ENCODE measurements at places on chromosomes 6 and 20.

DNA sequence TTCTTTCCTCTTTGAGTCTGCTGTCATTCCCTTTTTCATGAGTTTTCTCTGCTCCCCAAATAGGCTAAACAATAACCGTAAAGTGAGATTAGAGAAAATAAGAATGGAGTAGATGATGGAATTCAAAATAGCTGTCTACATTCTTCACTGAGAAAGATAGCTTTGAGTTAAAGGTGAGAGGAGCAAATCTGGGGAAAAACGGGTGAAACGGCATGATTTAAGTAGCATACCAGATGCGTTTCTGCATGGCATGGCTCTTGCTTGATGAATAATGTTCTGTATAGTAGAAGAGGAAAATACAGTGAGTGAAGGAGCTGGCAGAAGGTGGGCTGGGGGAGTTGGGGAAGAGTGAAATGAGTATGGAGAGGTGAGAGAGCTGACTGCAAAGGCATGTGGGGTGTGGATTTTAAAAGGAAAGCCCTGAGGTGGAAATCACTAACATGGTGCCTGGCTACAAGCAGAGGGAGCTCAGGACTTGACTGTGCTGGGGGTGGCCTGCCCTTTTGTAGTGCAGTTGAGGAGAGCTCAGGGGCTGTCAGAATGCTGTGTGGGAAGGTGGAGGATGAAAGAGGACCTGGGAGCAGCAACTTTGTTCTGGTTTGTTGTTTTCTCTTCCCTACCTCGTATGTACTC, 8.8 kb downstream of the BICRAL start:
- DNase-seq: no peak

DNA sequence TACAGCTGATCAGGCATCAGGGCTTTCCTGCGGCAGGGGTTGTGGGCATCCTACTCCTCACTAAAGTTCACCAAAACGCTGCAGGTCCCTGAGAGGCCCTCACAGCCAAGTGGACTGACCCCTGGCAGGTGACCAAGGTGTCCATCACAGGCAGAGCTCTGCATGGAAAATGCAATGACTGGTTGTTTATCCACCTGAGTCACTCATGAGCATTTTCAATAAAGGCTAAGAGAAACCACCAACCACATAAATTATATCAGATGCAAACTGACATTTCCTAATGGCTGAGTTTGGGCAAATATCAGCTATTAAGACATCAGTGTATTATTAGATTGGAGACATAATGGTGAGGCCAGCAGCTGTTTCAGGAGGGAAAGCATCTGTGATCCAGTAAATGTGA, 152.7 kb upstream of the SYNDIG1 start:
- no peak for DNase-seq

- no peak for DNase-seq
Observed at GRCh38 chr6:161882196-161882765, 608.4 kb upstream of the AGPAT4 start.

GRCh38 chr6:145044641-145045246, 690.6 kb downstream of the EPM2A start:
- DNase-seq: no peak

GRCh38 chr20:63846128-63846771, 15.0 kb upstream of the ABHD16B start:
- no peak for DNase-seq

DNA sequence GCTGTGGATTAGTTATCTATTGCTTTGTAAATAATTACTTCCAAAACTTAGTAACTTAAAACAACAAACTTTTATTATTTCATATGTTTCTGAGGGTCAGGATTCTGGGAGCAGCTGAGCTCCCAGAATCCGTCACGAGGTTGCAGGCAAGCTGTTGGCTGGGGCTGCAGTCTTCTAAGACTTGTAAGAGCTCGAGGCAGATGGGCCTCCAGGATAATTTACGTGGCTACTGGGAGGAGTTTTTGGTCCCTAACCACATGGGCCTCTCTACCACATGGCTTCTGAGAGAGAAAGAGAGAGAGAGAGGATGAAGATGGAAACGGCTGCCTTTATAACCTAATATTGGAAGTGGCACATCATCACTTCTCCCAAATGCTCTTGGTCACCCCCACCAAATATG, 64.9 kb upstream of the SULF2 start:
- no peak for DNase-seq

DNA sequence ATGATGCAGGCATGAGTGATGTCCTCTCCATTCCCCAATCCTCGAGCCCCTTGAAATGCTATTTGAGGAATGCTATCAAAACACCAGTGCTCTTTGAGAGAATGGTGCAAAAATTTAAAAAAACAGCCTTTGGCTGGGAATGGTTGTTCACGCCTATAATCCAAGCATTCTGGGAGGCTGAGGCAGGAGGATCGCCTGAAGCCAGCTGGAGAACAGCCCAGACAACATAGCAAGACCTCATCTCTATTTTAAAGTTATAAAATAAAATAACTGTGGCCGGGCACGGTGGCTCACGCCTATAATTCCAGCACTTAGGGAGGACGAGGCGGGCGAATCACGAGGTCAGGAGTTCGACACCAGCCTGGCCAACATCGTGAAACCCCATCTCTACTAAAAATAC, 4.2 kb upstream of the VARS1 start:
- DNase-seq: no peak

DNA sequence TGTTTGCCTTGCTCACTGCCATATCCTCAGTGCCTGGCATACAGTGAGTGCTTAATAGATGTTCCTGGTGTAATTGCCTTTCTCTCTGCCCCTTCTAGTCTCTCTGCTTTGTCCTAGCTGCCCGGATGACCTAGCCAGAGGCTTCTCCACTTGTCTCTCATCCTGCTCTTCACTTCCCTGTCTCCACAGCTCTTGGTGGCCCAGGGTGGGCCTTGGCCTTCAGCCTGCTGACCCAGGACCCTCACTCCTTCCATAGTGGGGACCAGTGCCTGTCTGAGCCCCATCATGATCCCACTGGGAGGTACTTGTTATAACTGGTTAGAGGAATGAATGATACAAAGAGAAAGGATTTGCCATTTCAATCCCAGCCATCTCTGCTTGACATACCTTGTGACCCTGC, 49.2 kb upstream of the BLCAP start:
- DNase-seq: no peak

- DNase-seq: no peak
Observed at GRCh38 chr6:51526049-51526448, 561.4 kb downstream of the PKHD1 start.

- no peak for DNase-seq
Observed at GRCh38 chr20:35653893-35654292, 10.8 kb downstream of the CPNE1 start.

- no peak for DNase-seq
Observed at GRCh38 chr6:33118525-33119123, 42.8 kb downstream of the HLA-DPB1 start.

- DNase-seq: no peak
Observed at GRCh38 chr6:43192911-43193310, 10.9 kb downstream of the CUL9 start.

DNA sequence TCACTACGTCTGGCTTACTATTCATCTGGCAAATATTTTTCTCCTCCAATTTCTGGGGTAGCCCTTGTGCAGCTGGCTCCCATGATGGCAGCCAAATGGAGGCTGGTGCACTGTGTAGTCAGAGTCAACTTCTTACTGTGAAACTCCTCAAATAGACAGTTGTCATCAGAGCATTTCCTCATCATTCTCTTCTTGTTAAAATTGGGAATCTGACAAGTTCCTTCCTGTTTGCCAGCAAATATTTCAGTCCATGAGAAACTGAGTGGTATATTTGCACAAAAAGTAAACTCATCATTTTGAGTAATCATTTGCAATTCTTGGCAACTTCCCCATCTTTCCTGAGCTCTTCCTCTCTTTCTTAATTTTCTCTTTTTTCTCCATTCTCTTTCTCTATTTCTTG, 394.9 kb upstream of the RGS17 start:
- DNase-seq: no peak

DNA sequence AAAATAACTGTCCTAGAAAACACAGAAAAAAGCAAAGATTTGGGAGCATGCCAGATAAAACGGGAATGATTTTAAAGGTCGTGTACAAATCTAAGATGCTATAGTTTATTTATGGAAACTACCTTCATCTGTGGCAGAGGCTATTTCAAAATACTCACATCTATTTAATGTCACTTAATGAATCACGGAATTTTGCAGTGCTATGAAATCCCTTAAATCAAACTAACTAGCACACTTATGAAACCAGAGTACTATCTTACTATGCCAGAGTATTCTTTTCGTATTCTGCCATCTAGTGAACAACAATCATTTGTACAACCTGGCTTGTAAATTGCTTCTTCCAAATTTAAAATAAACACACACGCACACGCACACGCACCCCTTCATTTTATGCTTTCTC, 77.9 kb upstream of the BMP5 start:
- DNase-seq: no peak

DNA sequence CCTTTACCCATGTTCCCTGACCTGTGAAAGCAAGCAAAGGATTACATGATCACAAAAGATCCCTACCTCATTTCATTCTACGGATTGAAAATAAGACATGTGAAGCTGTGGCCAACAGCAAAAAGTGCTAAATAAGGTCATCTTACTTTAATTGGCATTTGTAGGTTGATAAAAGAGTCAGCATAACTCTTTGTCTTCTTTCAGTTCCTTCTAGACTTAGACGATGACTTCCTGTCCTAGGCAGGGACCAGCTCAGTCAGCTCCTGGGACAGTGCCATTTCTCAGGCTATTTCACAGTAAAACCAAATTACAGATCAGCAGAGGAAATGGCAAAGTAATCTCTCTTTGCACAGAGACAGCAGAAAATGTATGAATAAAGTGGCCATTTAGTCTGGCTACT, 480.7 kb downstream of the RFPL4B start:
- DNase-seq: no peak

- no peak for DNase-seq
Observed at GRCh38 chr20:8365634-8366033, 233.6 kb downstream of the PLCB1 start.

- no peak for DNase-seq
Observed at GRCh38 chr6:43171707-43172103, 636 bp downstream of the SRF start.

- DNase-seq: no peak
Observed at GRCh38 chr20:12016291-12016690, 98.6 kb downstream of the BTBD3 start.

- no peak for DNase-seq
Observed at GRCh38 chr6:11426571-11426970, 111.0 kb upstream of the TMEM170B start.

GRCh38 chr20:50810842-50811241, 16.0 kb downstream of the BCAS4 start:
- DNase-seq: no peak

GRCh38 chr6:41367700-41368099, 32.3 kb downstream of the NCR2 start:
- DNase-seq: no peak

DNA sequence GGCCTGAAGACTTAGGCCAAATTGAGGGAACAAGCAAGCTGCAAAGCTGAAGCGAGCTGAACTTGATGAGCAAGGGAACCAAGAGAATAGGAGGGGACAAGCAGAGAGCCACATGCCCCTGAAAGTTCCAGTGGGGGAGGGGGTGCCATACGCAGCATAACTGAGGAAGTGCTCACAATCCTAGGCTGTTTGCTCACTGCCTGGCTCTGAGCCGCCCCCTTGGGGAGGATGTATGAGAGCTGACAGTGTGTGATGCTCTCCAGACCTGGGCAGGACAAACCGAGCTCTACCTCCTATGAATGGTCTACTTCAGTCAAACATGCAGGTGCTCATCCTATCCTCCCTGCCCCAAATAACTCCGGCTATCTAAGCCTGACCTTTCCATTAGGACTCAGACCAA, 52.1 kb downstream of the FAXC start:
- no peak for DNase-seq

DNA sequence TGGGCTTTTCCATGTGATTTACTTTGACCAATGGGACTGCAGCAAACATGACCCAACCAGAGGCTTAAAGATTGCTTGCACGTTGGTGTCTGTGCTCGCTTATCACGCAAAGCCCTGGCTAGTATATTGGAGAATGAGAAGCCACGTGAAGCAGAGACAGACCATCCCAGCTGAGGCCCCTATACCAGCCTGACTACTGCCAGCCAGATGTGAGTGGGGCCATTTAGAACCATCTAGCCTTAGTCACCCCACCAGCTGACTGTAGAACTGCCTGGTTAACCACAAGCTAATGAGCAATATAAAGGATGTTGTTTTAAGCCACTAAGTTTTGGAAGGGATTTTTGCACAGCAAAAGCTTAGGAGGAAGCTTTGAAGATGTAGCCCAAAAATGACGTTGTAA, 74.5 kb downstream of the MACROD2 start:
- DNase-seq: no peak

DNA sequence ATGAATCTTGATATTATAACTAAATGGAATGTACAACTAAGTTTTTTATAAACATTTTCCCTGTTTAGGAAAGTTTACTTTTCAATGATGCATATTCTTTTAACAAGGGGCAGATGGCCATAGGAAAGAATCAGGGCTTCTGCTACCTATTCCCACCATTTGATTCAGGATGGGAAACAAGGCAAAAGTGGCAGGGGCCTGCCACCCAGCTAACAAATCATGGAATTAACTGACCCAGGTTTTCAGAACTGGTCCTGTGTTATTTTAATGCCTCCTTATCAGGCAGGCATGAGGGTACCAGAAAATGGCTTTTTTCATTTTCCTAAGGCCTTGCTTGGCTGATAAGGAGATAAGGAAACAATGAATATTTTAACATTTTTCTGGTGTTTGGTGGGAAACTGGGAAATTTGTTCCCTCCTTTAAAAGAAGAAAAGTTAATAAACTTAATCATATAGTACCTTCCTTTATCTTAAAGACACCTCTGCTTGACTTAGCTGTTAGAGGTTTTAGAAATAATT, 6.7 kb downstream of the POU3F2 start:
- no peak for DNase-seq

GRCh38 chr20:56860413-56860812, 231.3 kb downstream of the TFAP2C start:
- DNase-seq: no peak

- DNase-seq: no peak
Observed at GRCh38 chr6:128240024-128240428, 280.4 kb downstream of the PTPRK start.

DNA sequence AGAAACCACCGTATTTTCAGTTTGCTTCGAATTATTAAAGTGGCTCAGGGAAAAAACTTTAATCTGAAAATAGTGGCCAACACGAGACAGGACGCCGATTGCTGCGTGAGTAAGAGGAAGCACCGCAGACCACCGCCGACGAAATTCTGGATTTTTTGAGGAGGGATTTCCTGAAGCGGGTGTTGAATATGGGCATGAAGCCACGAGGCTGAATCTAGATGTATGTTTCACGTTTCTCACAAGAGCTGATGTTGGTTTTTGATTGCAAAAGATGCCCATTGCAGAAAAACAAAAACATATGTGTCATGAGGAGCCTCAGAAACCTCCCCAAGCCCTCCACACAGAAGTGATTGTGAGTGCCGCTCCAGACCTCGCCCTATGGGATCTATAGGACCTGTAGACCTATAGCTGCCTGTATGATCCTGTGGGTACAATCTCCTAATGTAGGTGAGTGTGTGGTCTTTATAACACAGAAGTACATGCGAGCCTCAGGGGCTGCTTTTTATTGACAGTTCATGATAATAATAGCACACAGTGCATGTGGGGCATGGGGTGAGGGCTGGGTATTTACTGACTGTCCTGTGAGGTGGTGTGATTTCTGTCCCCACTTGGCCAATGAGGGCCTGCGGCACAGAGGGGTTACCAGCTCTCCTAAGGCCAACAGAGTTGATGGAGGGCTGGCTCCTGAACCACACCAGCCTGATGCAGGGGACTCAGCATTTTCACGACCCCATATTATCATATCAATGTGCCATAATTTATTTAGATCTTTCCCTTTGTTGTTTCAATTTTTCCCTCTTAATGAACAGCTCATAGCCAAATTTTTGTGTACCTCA, 243.9 kb downstream of the DLL1 start:
- DNase-seq: no peak

- no peak for DNase-seq
Observed at GRCh38 chr6:22766979-22767378, 197.6 kb downstream of the HDGFL1 start.
